ENCODE measurements at places on chromosomes 7 and 10.
A peak's percentile ranks its signal among the peaks of the same experiment; 100 is the strongest.

- DNase-seq, result peak; percentile 71
Measured at GRCh38 chr10:80464557-80465450, 10.7 kb downstream of the TSPAN14 start.

DNA sequence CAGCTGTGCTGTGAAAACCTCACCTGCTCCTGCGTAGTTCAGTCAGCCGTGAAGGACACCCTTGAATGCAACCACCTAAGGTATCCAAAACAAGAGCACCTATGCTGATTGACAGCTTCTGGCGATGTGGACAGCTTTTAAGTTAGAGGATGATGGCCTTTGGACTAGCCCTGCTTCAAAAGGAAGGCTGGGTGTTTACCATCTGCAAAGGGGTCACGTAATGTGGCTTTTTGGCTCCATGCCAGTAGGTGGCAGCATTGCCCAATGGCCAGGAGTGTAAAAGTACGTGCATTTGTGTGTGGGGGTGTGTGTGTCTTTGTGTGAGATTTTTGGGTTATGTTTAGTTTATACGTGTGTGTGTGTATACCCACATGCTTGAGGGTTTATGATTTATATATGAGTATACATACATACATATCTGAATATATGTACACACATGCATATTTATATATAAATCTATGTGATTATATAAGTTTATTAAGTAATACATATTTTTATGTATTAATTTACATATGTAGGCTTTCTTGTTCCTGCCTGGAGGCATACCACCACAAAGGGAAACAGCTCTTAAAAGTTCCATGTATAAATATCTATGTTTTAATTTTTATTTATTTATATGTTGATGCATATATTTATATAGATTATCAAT is 236.3 kb upstream of the ANKRD30A start:
- peak; percentile 70 for DNase-seq

GRCh38 chr10:71964743-71965515 is 734 bp downstream of the CHST3 start:
- peak; percentile 60 for DNase-seq

- no peak for DNase-seq
Measured at GRCh38 chr7:105650382-105650970, 69.2 kb upstream of the EFCAB10 start.

DNA sequence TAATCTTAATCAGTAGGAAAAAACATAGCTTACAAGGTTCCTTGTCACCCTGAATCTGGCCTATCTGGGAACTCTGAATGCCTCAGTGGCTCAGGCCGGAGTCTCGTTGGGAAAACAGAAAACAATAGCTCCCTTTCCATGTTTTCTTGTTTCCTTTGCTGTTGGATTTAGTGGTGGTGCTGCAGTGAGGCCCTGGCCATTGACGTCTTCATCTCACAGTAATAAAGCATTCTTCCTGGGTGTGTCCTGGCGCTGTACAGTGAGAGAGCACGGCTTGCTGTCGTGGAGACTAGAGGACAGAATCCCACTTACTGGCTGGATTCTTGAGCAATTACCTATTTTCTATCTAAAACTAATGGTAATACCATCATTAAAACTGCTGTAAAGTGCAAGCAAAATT is 1.3 kb upstream of the SPOCK2 start:
- DNase-seq, result no peak

GRCh38 chr7:1709281-1709680 is 39.2 kb downstream of the ELFN1 start:
- DNase-seq, result no peak

DNA sequence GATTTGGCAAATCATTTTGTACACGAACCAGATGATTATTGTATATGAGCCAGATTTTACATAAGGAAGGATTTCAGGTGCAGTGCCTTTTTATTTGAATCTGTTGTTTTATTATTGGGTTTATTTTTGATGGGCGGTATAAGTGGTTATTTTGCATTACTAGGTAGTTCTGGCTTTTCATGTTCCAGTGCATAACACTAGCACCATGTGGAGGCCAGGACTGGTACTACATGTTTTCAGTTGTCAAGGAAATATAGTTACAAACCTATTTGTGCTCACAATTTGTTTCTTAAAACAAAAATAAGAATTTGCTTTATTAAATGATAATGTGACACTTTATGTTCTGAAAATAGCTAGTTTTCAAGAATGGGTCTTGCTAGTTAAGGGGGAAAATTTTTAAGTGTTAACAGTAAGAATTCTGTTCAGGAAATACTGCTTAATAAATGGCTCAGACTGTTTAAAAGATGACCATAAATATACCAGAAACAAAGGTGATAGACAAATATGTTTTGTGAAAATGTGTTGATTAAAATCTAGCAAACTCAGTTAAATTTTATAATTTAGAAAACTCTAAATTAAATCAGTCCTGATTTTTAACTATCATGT is 7.1 kb upstream of the SEMA3E start:
- DNase-seq, result peak; percentile 50

GRCh38 chr7:55134786-55135185 is 116.0 kb downstream of the EGFR start:
- DNase-seq, result no peak

GRCh38 chr10:99859585-99859984 is 77.1 kb downstream of the ABCC2 start:
- peak; percentile 59 for DNase-seq

DNA sequence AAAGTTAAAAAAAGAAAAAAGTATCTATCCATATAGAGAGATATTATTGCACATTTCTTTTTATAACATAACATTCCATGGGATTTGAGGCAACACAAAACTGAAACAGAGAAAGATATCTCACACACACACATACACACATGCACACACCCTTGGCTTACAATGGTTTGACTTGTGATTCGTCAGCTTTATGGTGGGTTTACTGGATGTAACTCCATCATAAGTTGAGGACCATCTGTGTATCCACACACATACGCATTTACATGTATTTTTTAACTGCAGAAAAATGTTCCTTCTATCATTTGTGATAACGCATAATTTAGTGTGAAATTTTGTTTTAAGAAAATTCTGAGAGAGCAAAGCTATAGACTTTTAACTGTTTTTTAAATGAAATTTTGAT is 74.2 kb upstream of the CDCA7L start:
- no peak for DNase-seq

DNA sequence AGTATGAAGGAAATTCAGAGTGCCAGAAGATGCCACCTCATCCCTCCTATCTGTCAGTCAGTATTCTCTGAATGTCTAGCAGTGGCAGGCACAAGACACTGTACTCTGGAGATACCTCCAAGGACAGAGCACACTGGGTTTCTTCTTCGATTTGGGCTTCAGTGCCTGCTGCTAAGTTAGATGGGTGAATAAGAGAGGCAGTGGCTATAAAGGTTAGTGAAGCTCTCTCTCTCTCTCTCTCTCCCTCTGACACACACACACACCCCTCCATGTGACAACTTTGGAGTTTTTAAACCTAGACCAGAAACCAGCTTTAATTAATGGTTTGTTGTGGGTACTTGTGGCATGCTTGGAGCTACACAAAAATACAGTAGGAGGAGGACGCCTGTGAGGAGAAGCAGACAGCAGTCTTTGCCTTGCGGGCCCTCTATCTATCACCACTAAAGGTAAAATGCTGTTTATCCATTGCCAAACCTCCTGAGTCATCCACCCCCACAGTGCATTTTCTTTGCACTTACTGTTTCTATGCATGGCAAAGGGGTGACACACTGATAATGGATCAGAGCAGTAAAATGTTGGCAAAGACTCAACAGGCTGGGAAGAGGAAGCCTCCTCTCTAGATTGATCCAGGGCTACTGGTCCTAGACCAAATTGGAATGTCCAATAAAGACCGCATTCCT is 102.5 kb downstream of the TRIL start:
- no peak for DNase-seq

- no peak for DNase-seq
Measured at GRCh38 chr7:148962823-148963582, 65.3 kb downstream of the PDIA4 start.

DNA sequence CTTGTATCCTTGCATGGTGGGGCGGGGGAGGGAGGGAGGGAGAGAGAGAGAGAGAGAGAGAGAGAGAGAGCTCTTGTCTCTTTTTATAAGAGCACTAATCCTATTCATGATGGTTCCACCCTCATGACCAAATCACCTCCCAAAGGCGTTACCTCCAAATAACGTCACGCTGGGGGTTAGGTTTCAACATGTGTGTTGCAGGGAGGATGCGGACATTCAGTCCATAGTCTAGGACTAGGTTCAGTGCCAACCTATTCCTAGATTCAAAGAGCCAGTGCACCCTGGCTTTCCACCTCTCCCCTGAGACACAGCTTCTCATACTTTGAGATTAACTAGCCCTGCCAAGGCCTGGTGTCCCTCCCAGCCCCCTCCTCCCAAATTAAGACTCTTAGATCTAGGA is 123.0 kb downstream of the GRK5 start:
- no peak for DNase-seq

- DNase-seq, result no peak
Measured at GRCh38 chr7:54858008-54858692, 99.1 kb upstream of the SEC61G start.

- no peak for DNase-seq
Measured at GRCh38 chr7:21172800-21173199, 255.1 kb upstream of the SP4 start.

DNA sequence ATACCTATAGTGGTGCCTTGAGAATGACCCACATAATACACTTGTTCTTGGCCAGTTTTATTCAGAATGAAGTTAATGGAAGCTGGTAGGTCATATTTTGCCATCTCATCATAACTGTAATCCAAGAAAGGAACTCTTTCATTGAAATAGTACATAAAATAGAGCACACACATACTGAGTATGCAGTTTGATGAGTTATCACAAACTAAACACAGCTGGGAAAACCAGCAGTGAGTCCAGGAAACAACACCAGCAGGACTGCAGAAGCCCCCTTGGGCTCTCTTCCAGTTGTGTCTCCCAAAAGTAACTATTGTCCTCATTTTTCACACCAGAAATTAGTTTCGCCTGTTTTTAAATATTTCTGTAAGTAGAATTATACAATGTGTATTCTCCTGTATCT is 19.8 kb upstream of the CH25H start:
- no peak for DNase-seq

DNA sequence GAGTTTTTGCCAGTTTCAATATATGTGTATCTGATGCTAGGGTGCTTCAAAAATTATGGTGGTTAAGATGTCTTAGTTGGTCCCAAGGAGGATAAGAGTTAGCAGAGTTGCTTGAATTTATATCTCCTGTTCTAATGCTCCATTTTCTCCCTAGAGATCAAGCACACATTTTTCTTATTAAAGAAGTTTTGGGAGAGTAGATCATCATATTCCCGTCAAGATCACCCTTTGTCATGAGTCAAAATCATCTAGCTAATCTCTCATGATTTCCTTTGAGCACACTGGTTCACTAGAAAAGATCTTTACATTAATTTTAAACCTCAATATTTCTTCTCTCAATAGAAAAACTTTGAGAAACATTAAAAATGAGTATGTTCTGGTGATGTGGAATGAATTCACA is 429.9 kb upstream of the SEMA3A start:
- DNase-seq, result no peak

DNA sequence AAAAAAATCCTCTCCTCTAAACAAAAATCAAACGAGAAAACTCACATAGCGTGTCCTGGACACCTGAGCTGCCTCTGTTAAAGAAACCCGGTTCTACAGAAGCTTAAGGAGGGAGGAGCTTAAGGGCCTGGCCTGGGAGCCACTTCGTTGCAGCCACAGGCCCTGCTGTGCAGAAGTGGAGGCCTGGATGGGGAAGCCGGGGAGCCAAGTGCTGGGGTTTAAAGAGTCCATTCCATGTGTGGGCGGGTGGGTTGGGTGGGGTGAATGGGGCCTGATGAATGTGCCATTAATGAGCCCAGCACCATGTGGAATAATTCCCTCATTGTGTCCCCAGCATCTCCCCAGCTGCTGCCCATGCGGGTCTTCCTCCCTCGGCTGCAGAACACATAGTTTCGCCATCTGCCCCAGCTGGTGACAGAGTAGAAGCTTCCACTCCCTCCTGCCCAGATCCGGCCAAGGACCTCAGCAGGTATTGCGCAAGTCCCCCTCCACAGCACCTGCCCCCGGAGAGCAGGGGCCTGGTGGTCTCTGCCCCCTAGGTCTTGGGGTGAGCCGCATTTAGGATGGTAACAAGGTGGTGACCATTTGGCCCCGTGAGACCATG is 127.8 kb upstream of the BTBD16 start:
- no peak for DNase-seq

DNA sequence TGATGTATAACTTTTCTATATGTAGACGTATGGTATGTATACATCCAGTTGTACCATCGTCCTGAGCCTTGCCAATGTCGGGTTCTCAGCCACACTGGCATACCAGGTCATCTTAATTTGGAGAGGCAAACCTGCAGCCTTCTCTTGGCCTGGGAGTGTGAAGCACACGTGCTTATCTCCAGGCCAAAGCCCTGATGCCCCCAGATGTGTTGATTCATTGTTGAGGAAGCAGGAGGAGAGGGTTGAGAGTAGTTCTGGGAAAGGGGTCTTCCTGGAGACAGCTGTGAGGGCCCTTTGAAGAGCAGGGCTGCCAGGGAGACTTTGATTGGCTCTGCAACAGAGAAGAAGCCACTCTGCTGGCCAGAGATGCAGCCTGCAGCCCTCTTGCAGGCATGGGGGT is 155.6 kb downstream of the ARHGAP21 start:
- DNase-seq, result no peak

- DNase-seq, result no peak
Measured at GRCh38 chr7:124072603-124073309, 39.9 kb upstream of the TMEM229A start.

GRCh38 chr10:10552948-10553347 is 464.7 kb upstream of the CELF2 start:
- no peak for DNase-seq
